ENCODE measurements at places on chromosomes 13 and 19.

GRCh38 chr13:43804461-43805070, 17.8 kb upstream of the ENOX1 start:
- DNase-seq, result no peak

- no peak for DNase-seq
Measured at GRCh38 chr13:43291287-43292060, 268.1 kb downstream of the DNAJC15 start.

DNA sequence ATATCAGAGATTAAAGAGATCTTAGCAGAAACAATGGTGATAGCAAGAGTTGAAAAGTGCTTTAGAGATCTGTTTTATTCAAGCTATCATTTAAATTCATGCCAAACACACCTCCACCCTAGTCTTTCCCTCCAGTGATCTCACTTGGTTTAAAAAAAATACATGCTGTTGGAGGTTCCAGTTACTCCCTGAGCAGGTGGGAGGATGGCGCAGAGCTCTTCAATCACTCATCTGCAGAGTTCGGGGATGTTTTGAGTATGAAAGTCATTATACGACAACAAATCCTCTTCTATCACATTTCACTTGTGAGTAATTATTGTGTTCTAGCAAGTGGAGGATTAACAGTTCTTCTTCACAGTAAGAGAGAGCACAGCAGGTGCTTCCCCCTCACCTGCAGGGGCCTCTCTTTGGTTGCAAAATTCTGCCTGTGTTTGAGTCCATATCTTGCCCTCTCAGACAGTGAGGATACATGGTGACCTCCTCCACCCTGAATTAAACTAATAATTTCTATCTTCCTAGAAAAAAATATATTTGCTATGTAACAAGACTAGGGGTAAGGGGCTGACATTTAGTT, 376.7 kb downstream of the LIG4 start:
- DNase-seq, result no peak

GRCh38 chr13:114067381-114067885, 65.0 kb downstream of the RASA3 start:
- DNase-seq, result peak; percentile 62

DNA sequence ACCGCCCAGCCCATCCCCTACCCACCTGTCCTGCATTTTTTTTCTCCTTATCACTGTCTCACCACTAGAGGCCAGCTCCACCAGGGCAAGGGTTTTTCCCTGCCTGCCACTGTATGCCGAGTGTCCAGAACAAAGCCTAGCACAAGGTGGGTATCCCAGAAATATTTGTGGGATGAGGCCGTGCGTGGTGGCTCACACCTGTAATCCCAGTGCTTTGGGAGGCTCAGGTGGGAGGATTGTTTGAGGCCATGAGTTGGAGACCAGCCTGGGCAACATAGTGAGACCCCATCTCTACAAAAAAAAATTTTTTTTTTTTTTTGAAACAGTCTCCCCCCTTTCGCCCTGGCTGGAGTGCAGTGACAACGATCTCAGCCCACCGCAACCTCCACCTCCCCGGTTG, 2.9 kb upstream of the MRI1 start:
- no peak for DNase-seq

DNA sequence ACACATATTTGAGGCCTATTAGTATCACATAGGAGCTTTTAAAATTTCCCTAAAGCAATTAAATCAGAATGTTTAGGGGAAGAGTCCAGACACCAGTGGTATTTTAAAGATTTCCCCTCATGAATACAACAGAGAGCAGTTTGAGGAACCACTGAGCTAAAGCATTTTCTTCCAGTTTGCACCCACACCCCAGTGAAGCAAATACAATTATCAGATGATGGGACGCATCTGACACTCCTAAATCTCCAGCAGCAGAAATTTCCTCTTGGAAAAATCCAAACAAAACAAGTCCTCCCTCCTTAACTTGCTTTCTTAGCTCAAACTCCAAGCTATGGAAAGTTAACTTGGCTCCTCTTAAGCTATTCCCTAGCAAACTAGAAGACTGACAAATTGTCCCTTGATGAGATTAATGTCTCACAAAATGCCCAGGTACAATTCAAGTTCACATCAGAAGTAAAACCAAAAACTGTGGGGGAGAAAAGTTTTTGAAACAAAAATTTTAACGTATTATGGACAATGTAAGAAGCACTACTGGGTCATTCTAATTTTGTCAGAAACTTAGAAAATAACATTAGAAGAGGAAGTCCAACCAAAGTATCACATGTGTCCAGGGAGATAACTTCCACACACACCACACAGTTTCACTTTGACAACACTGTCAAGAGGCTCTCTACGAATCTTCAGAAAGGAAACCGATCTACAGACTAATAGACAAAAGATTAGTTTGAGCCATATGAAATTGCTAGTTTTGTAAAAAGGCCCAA, 74.1 kb downstream of the ABCC4 start:
- no peak for DNase-seq

GRCh38 chr19:6761053-6761676, 6.1 kb downstream of the SH2D3A start:
- peak; percentile 54 for DNase-seq

GRCh38 chr19:8575467-8575997, 1.7 kb downstream of the MYO1F start:
- peak; percentile 43 for DNase-seq

DNA sequence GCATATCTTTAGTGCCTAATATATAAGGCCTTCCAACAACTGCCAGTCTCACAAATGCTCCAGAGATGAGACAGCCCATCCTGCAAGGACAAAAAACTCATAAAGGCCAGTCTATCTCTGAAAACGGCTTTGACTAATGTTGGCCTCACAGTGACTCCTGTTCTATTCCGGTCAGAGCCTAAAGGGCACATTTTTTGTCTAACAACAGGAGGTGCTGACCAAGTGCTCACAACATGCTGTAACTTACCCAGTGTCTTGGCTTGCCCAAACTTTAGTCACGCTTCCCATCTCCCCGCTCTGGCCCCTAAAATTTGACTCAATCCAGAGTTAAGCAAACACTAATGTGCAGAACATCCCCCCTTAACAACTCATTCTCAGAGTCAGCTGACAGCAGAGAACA, 1411.2 kb upstream of the MIR17HG start:
- no peak for DNase-seq

DNA sequence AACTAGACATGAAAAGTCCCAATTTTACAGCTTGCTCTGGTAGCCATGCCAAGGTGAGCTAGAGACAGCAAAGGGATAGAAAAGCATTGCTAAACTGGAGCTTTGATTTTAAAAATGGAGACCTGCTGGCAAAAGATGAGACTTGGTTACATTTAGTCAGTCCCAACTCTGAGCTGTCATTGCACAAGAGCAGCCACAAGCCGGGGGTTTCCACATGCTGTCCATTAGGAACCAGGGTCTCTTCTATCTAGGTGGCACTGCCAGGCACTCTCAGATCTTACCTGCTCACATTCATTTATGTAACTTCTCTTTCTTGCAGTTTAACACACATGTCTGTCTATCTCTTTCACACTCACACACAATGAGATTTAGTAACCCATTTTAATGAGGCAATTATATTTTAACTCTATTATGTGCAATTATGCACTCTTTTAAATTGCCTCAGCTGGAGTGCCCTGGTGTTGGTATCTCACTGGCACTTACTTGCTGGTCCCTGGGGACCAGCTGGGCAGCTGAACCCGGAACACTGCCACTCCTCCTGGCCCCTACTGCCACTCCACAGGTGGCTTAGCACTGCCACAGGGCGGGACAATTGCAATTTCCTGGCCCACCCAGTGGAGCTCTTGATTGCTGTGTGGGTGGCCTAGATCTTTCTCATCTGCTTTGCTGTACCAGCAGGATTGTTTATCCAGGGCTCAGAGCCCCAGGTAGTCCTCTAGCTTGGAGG, 112.5 kb downstream of the COG6 start:
- DNase-seq, result no peak

DNA sequence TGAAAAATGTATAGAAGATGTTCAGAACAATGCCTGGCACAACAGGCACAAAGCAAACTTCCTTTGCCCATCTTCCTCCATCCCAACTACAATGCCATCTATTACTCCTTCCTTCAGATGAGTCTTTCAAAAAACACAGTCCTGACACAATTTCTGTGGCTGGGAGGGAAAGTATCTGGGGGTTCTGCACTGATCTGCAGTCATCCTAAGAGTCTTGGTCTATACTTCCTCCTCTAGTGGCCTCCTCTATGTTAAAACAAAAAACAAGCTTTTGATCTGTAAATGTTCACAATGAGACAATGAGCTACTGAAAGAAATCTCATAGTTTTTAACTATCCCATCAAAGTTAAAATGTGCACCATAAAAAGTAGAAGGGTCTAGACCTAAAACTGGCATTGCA, 44.8 kb downstream of the USP12 start:
- DNase-seq, result no peak

GRCh38 chr19:7360393-7360984, 11.8 kb downstream of the ARHGEF18 start:
- no peak for DNase-seq

GRCh38 chr19:46648060-46648960, 12.3 kb upstream of the GNG8 start:
- DNase-seq, result no peak

- DNase-seq, result no peak
Measured at GRCh38 chr13:83311886-83312577, 570.2 kb downstream of the SLITRK1 start.

GRCh38 chr19:42098781-42099180, 22.8 kb downstream of the ZNF574 start:
- no peak for DNase-seq

DNA sequence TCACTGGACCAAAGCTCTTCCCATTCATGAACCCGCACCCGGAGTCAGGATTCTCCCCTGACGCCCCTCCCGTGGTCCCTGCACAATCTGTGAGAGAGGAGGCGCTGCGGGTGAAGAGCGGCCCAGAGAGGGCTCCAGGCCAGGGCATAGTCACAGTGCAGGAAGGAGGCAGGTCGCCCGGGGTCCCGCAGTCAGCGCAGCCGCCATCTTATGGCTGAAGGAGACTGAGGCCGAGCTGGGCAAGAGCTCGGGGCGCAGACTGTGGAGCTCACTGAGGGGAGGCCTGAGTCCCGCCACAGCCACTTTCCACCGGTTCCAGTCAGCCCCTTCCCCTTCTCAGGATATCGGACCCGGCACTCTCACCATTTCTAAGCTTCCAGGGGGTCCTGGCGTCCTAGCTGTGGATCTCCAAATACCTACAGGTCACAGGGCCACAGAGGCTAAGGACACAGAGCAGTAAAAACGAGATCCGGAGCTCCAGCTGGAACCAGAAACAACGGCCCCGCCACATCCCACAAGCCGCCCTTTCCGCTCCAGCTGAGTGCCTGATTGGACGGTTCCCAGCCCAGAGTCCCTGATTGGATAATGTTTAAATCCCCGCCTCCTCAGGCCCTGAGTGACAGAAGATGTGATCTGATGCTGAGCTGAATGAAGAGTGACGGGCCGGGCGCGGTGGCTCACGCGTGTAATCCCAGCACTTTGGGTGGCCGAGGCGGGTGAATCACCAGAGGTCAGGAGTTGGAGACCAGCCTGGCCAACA, at the start of gene ZNF99:
Gene ZNF99 (minus strand): TSS at position 501 of the 760 bp plus-strand sequence. CDS start 135 bp downstream, at position 366.
- DNase-seq, result peak; percentile 2

DNA sequence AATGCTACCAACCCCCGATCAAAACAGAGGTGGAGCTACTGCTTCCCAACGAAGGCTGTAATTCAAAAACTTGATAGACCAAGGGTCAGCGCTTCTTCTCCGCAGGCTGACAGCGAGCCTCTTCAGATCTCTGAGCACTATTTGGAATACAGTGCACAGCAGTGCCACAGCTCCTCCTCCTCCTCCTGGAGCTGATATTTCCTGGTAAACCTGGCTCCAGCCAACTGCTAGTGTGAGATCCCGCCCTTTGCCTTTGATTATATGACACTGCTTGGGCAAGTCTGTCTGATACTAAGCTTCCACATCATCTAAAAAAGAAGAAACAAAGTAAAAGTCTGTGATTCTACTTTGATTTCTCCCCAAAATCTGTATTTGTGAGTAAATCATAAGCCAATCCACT, 710.5 kb downstream of the DACH1 start:
- DNase-seq, result no peak

- DNase-seq, result no peak
Measured at GRCh38 chr13:63403733-63404132, 1988.1 kb upstream of the PCDH20 start.

GRCh38 chr13:95698047-95698749, 21.3 kb downstream of the DNAJC3 start:
- DNase-seq, result no peak

DNA sequence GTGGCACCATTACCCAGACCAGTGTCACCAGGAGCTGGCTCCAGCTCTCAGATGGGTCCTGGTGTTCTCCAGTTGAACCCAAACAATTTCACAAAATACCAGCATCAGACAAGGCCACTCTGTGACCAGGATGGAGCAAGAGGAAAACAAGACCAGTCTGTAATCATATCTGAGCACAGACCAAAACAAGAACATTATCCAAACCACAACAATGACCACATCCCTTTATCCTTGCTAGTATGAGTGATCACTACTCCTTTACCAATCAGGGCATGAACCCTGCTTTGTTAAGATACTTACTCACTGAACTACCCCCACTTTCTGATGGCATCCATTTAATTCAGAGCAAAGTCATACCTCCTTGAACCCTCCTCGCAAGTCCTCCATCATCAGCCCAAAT, 145.9 kb downstream of the NUFIP1 start:
- no peak for DNase-seq

- DNase-seq, result no peak
Measured at GRCh38 chr19:12784871-12785430, 6.3 kb upstream of the JUNB start.

DNA sequence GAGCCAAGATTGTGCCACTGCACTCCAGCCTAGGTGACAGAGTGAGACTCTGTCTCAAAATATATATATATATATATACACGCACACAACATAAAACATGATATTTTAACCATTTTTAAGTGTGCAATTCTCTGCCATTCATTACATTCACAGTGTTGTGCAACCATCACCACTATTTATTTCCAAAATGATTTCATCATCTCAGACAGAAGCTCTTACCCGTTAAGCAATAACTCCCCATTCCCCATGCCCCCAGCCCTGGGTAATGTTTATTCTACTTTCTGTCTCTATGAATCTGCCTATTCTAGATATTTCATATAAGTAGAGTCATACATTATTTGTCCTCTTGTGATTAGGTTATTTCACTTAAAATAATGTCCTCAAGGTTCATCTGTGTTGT, 20.3 kb downstream of the WDR88 start:
- no peak for DNase-seq

DNA sequence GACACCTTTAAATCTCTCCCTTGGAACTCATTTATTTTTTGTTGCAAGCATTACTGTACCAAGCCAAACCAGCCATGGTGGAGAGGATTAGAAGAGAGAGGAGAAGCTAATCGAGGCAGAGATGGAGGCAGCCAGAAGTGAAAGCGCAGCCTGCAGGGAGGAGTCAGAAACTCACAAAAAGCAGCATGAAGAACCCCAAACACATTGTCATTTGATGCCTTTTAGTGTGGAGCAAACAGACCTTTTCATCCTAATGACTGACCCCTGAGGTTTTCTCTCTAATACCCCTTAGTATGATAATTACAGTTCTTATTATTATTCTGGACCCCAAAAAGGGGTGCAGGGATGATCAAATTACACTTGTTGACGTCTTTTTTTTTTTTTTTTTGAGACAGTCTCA, 62.5 kb downstream of the TNFRSF19 start:
- no peak for DNase-seq
